Heart left ventricle (tissue), 16 donors: ENCODE measurements at places on chromosomes 4 and X. TPM values are rescaled to one million over a fixed set of nuclear protein-coding genes. Genes with fewer than 3 reads are reported as not detected.

KLKB1 gene
- polyA plus RNA-seq: 0.72 TPM

GIMD1 gene
- not detected for polyA plus RNA-seq

ETDA gene
- not detected for polyA plus RNA-seq

PDLIM3 gene
- 187 TPM for polyA plus RNA-seq

PABPC5 gene
- 0.23 TPM for polyA plus RNA-seq

CNGA1 gene
- 0.80 TPM for polyA plus RNA-seq

DKK2 gene
- polyA plus RNA-seq: 0.42 TPM

RHOXF2 gene
- polyA plus RNA-seq: not detected

FAM9B gene
- polyA plus RNA-seq: not detected

AWAT2 gene
- polyA plus RNA-seq: not detected

IGFBP7 gene
- 857 TPM for polyA plus RNA-seq

SHROOM4 gene
- 7.1 TPM for polyA plus RNA-seq

CCDC158 gene
- polyA plus RNA-seq: 0.01 TPM

PHEX gene
- polyA plus RNA-seq: not detected

SULT1B1 gene
- polyA plus RNA-seq: 0.15 TPM

UGT2A3 gene
- polyA plus RNA-seq: not detected

PF4V1 gene
- polyA plus RNA-seq: not detected

SAGE1 gene
- not detected for polyA plus RNA-seq

GABRG1 gene
- not detected for polyA plus RNA-seq

ATP1B4 gene
- 0.15 TPM for polyA plus RNA-seq

CNKSR2 gene
- polyA plus RNA-seq: 0.07 TPM

LRAT gene
- polyA plus RNA-seq: not detected

ATRX gene
- polyA plus RNA-seq: 24.6 TPM

GAGE1 gene
- not detected for polyA plus RNA-seq

NLGN4X gene
- polyA plus RNA-seq: 0.30 TPM

CXorf65 gene
- not detected for polyA plus RNA-seq

CABS1 gene
- polyA plus RNA-seq: not detected

FAM47E gene
- polyA plus RNA-seq: 0.36 TPM

MAOA gene
- polyA plus RNA-seq: 104 TPM

CXorf49 gene
- not detected for polyA plus RNA-seq

IQCM gene
- not detected for polyA plus RNA-seq

FREM3 gene
- not detected for polyA plus RNA-seq

GABRQ gene
- not detected for polyA plus RNA-seq

GEMIN8 gene
- polyA plus RNA-seq: 14.3 TPM

GLRA3 gene
- polyA plus RNA-seq: not detected

POU3F4 gene
- not detected for polyA plus RNA-seq

BTK gene
- polyA plus RNA-seq: 1.4 TPM

TACC3 gene
- polyA plus RNA-seq: 7.7 TPM

ARMCX1 gene
- 15.2 TPM for polyA plus RNA-seq

TIMP1 gene
- polyA plus RNA-seq: 83.9 TPM

PDE5A gene
- 2.2 TPM for polyA plus RNA-seq

ASIC5 gene
- not detected for polyA plus RNA-seq

SEC24B gene
- 14.0 TPM for polyA plus RNA-seq

PRDM5 gene
- polyA plus RNA-seq: 2.0 TPM

SSX3 gene
- not detected for polyA plus RNA-seq
